NCI-H2081 (cell line): ENCODE measurements at places on chromosomes 5 and 9.

DNA sequence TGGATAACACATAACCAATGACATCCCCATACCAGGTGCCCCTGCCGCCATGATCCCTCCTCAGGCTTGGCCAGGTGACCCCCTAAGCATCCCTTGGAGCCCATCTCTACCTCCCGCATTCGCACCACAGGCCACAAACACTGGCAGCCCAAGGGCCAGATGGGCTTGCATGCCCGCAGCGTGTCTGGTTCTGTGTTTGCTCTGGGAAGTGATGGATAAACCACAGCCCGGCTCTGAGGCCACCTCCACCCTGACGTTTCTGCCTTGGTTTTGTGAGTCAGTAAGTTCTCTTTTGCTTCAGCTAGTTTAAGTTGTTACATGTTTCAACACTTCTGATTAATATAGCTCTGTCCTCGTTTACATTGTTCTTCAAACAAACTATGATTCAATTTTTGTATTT is 172.4 kb upstream of the PHYKPL start:
- no peak for DNase-seq

DNA sequence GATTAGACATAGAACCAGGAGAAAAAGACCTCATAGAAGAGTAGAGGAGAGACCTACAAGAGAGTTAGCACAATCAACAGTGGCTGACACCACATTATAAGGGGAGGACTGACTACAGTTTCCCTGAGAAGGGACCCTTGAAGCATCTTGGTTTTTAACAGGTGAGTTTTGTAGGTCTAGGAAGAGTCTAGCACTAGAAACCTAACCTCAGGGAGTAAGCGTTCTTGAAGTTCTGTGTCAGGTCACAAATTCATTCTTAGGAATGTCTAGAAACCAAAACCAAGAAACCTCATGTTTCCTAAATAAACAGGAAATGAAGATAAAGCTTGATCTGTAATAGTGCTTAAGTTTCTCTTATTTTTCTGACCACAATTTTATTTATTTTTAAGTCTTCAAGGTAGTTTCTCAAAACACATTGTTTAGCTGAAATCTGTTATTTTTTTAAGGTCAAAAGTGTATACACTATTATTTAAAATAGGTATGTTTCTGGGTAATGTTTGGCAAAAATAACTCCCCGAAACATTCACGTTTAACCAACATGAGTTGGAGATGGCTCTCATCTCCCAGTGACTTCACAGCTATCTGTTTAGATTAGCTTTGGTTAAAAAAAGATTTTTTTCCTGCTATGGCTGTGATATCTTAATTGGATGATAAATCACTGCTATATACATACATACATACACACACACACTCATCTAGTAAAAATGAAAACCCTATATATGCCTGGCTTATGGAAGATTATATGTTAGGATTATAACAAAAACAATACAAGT is 37.1 kb downstream of the MAP3K1 start:
- DNase-seq, result no peak

- peak; percentile 59 for DNase-seq
These were observed 2.8 kb upstream of the NEURL1B start for GRCh38 chr5:172638209-172638768.

- DNase-seq, result no peak
These were observed 488.5 kb downstream of the CYLC2 start for GRCh38 chr9:103483471-103484096.

- no peak for DNase-seq
These were observed 7.0 kb downstream of the LNPEP start for GRCh38 chr5:96942911-96943310.

- DNase-seq, result peak; percentile 78
These were observed 344.0 kb downstream of the PTPRD start for GRCh38 chr9:10268531-10269485.

DNA sequence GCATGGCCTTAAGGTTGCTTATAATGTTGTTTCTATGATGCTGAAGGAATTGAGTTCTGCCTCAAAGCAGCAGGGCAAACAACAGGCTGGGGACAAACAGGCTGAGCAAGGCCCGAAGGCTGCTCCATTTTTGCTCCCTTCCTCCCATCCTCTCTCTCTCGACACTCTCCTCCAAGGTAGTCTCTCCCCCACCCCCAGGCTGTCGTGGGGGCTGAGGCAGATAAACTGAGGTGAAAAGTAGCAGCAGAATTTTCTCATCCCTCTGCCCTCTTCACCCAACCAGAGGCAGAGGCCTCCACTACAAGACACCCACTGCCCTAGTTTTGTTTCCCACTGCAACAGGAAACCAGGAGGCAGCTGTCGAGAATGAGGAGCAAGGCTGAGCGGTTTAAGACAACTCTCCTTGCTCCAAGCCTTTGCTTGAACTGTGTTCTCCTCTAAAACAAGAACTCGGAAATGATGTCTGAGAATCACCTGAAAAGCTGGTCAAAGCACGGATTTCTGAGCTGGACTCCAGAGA is 13.5 kb upstream of the GNA14 start:
- no peak for DNase-seq

- no peak for DNase-seq
These were observed 102.7 kb downstream of the FOCAD start for GRCh38 chr9:20786807-20787206.

DNA sequence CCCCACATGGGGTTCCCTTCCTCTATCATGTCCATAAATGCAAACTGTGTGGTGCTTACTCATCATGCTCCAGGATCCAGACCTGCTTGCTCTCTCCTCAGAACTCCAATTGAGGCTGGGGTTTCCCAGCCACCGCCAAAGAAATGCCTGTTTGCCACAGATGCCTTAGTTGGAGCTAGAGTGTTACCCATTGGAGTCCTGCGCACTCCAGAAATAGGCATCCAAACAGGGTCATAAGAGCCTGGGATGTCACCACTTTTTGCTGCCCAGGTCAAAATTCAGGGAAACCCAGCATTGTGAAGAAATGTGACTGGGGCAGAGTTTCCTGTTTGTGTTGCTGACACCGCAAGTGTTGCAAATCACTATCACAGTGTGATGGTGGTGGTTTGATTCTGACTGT is 60.7 kb upstream of the SPDL1 start:
- no peak for DNase-seq

- DNase-seq, result no peak
These were observed 21.1 kb upstream of the IL9 start for GRCh38 chr5:135916638-135917263.

- peak; percentile 58 for DNase-seq
These were observed 800 bp upstream of the AP3B1 start for GRCh38 chr5:78295035-78295961.

GRCh38 chr5:107396351-107396690 is 274.4 kb downstream of the EFNA5 start:
- no peak for DNase-seq

DNA sequence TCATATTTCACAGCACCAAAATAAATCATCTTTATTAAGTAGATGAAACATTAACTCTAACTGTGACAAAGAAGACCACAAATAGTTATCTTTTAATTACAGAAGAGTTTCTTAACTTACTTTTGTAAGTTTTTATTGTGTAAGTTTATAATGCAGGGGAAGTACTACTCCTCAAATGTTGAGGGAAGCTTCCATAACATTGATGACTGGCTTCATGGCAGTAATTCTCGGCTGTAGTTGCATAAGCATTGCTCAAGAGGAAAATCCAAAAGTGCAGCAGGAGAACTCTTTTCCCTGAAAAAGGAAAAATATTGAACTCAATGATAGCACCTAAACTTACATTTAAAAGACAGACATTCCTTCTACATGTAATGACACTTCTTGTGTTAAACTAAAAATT is 4.6 kb downstream of the TSLP start:
- DNase-seq, result no peak

- DNase-seq, result peak; percentile 3
These were observed 966 bp downstream of the SNX2 start for GRCh38 chr5:122775550-122776542.

GRCh38 chr9:113973963-113974413 is 97.9 kb downstream of the ZNF618 start:
- no peak for DNase-seq

DNA sequence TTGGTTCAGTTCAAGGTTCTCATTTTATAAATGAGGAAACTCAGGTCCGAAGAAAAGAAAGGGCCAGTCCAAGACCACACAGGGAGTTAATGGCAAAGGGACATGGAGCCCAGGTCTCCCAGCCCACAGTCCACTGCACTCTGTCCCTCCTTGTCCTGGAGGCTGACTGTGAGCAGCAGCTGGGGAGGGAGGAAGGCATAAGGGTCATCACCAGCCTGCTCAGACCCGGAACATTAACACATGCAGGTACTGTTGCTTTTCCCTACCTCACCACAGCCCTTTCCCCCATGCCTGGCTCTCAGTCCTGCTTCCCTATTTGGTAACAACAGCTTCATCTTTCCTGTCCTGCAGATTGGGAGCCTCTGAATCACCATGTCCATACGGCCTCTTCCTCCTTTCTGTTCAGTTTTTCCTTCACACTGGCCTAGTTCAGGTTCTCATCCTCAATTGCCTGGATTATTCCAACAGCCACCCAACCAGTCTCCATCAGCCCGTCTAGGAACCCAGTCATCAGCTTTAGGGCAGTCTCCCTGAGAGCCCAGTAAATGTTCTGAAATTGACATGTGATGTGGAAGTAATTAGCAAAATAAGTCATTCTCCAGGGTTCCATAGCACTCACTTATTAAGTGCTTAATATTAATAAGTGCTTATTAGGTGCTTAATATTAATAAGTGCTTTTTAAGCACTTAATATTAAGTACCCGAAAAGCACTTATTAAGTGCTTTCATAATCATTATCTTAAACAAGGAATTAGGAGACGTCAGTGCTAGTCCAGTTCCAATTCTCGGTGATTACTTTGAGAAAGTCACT is 4.3 kb downstream of the GPX3 start:
- no peak for DNase-seq

DNA sequence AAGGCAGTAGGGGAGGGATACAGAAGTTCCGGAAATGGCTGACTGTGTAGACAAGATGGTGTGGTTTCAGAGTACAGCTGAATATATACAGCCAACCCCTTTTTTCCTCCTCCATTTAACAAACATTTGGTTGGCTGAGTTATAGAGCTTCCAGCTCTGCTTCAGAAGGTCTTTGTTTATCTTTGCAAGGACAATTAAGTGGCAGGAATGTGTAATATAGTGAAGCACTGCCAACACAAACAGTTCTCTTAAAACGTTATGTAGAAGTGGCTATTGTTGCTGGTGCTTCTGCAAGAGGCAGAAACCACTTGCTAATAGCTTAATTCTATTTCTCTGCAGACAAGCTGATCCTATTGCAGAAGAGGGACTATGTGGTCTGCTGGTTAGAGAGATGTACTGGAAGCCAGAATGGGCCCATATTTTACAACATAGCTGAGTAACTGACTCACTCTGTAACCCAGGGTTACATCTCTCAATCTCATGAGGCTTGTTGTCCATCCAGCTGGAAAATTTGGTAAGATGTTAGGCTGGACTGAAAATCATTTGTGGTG is 62.7 kb upstream of the OSMR start:
- peak; percentile 89 for DNase-seq

DNA sequence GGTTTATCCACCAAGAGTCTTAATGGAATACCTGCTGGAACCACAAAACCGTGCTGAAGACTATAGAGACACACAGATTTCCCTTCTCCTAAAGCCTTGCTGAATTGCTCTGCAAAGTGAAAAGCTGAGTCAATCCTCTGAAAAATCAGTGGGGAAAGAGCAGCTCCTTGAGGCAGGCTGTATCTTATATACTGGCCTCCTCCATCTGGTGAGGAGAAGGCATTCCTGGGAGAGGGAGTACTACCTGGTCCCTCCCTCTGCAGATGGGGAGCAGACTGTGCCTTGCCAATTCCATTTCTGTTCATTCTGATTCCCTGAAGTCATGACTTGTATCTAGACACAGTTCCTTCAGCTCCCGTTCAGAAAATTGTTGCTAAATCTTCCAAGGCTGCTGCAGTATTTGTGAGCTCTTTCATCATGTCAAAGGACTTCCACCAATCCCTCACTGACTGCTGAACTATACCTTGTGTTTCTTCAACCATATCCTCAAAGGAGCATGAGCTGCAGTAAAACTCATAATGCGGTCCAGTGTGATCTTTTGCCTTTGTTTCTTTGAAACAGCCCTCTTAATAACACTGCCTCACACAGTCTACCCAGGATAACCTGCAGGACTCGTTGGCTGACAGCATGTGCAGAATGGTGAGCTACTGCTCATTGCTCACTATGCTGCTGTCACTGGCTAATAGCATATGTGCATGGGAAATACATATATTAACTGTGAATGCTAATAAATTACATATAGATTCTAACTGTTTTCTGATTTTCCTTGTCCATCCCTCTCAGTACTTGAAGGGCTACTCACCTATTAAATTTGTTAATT is 84.5 kb downstream of the FOXD1 start:
- no peak for DNase-seq

- no peak for DNase-seq
These were observed 371.5 kb downstream of the PRELID2 start for GRCh38 chr5:145463634-145464033.

DNA sequence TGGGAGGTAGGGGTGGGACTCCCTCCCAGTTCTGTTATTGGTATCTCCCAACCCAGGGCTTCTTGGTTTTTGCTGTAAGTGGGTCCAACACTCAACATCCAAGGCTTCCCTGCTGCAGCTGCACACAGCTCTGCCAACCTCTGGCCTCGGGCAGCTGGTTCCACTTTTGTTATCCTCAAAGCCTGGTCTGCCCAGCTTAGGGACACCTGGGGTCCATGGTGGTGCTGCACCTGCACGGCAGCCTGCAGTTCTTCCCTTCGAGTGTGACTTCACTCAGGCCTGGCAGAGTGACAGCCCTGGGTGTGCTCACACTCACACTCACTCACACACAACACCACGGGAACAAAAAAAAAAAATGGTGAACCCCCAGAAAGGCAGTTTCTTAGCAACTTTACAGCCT is 15.3 kb upstream of the SAP30L start:
- no peak for DNase-seq

- no peak for DNase-seq
These were observed 350.0 kb upstream of the SLC24A2 start for GRCh38 chr9:20138841-20139240.

DNA sequence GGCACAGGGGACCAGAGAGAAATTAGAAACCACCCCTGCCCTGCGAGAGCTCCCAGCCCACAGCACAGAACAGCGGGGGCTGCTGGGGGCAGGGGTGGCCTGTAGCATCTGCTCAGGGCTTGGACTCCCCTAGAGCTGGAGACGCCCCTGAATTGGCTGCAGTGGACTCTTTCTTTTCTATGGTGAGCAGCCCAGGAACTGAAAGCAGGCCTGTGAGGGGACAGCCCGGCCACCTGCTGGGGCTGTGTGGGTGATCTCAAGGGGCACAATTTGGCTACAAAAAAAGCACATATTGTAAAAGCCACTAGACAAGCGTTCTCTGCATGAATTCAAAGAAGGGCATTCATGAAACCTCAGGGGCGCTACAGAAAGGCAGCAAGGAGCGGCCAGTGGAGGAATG is 57.5 kb upstream of the ICE1 start:
- no peak for DNase-seq

- no peak for DNase-seq
These were observed 16.7 kb upstream of the SLC36A1 start for GRCh38 chr5:151430731-151431130.

GRCh38 chr5:175129619-175130018 is 314.4 kb downstream of the DRD1 start:
- no peak for DNase-seq

DNA sequence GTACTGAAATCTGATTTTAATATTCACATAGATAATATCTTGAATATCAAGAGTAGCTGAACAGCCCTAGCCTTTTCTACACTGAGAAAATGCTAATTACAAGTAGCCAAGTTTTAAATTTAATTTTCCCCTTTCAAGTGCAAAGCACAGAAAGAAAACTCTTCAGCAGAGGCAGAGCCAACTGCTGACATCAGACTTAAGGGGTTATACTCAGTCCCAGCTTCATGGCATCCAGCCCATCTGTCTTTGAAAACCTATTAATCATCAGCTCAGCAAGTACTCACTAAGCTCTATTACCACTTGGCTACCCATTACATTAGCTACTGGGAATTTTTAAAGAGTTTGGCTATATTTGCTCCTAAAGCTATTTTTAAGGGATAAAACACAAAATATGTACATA is 220.5 kb downstream of the SLC12A2 start:
- peak; percentile 2 for DNase-seq
